A549 treated with dexamethasone at 1 μM for 4 hours (cell line): ENCODE measurements at places on chromosomes 6 and 20. TPM values are rescaled to one million over a fixed set of nuclear protein-coding genes. Genes with fewer than 3 reads are reported as not detected.

Gene C2
- 0.27 to 0.40 TPM (median 0.30 TPM) in 5 replicates for total RNA-seq

Gene RBM24
- total RNA-seq = 5.2 to 9.3 TPM (median 6.5 TPM) in 5 replicates

Gene SPATS1
- total RNA-seq = not detected in 5 replicates

Gene NKX2-4
- total RNA-seq = 0.03 TPM in 1 of 5 replicates, not detected in the others

Gene ATP9A
- 13.0 to 20.1 TPM (median 18.0 TPM) in 5 replicates for total RNA-seq

Gene TCF15
- total RNA-seq = not detected in 5 replicates

Gene EFCAB8
- total RNA-seq = not detected in 5 replicates

Gene TULP1
- not detected in 5 replicates for total RNA-seq

Gene SLC17A1
- 0.09 TPM in 1 of 5 replicates, not detected in the others for total RNA-seq

Gene KCNG1
- total RNA-seq = 28.9 to 52.5 TPM (median 34.4 TPM) in 5 replicates

Gene LY6G6C
- total RNA-seq = 0.08 to 0.12 TPM in 2 of 5 replicates, not detected in the others

Gene HLA-DQB1
- not detected in 5 replicates for total RNA-seq

Gene NRN1
- 0.61 to 0.95 TPM (median 0.75 TPM) in 5 replicates for total RNA-seq

Gene ETV7
- 0.09 to 0.28 TPM (median 0.13 TPM) in 5 replicates for total RNA-seq

Gene ACOT13
- 19.3 to 32.2 TPM (median 26.1 TPM) in 5 replicates for total RNA-seq

Gene GLP1R
- not detected in 5 replicates for total RNA-seq

Gene SLC25A27
- total RNA-seq = 0.10 to 0.66 TPM (median 0.50 TPM) in 5 replicates

Gene OGFRL1
- 5.6 to 7.8 TPM (median 6.9 TPM) in 5 replicates for total RNA-seq

Gene COX4I2
- not detected in 5 replicates for total RNA-seq

Gene GPX5
- total RNA-seq = not detected in 5 replicates

Gene CNPY3
- 33.9 to 43.7 TPM (median 41.4 TPM) in 5 replicates for total RNA-seq

Gene MUCL3
- 0.06 to 0.15 TPM (median 0.10 TPM) in 5 replicates for total RNA-seq

Gene CD40
- total RNA-seq = 3.5 to 3.8 TPM (median 3.6 TPM) in 5 replicates

Gene ZNF322
- 4.7 to 7.3 TPM (median 5.4 TPM) in 5 replicates for total RNA-seq

Gene EIF6
- 392 to 434 TPM (median 413 TPM) in 5 replicates for total RNA-seq

Gene CST2
- total RNA-seq = 0.76 to 1.8 TPM (median 1.4 TPM) in 5 replicates

Gene TP53TG5
- not detected in 5 replicates for total RNA-seq

Gene BNIP5
- total RNA-seq = 0.02 to 0.05 TPM (median 0.03 TPM) in 5 replicates

Gene RTEL1
- 4.1 to 7.8 TPM (median 5.9 TPM) in 5 replicates for total RNA-seq

Gene FOXC1
- total RNA-seq = 4.2 to 6.5 TPM (median 6.1 TPM) in 5 replicates

Gene MYH7B
- 0.03 to 0.18 TPM (median 0.16 TPM) in 5 replicates for total RNA-seq

Gene PDE10A
- 21.7 to 28.7 TPM (median 24.1 TPM) in 5 replicates for total RNA-seq

Gene LTA
- total RNA-seq = 0.06 to 0.21 TPM (median 0.12 TPM) in 4 of 5 replicates, not detected in the other

Gene TPMT
- 5.7 to 6.5 TPM (median 6.1 TPM) in 5 replicates for total RNA-seq

Gene COL11A2
- 0.51 to 0.91 TPM (median 0.81 TPM) in 5 replicates for total RNA-seq

Gene CGA
- 0.29 to 0.72 TPM (median 0.47 TPM) in 5 replicates for total RNA-seq

Gene RAD21L1
- total RNA-seq = not detected in 5 replicates
